Ureter (tissue), 1 donor: ENCODE measurements at places on chromosomes 1 and 21. TPM values are rescaled to one million over a fixed set of nuclear protein-coding genes. Genes with fewer than 3 reads are reported as not detected.

The SPRR1A gene
- total RNA-seq = 13.8 TPM

DNA sequence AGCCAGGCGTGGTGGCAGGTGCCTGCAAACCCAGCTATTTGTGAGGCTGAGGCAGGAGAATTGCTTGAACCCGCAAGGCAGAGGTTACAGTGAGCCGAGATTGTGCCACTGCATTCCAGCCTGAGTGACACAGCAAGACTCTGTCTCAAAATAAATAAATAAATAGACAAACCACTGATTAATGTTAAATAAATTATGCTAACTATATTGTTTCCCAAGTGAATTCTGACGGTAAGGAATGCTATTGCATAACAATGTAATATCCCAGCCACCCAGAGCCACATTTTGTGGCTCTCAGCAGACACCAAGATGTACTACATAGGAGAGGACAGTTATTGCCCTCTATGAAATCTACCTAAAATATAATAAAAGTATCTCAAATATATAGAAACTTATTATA, 55.4 kb downstream of the LPGAT1 start:
- no peak for DNase-seq

GRCh38 chr1:82329226-82329625, 528.5 kb downstream of the ADGRL2 start:
- no peak for DNase-seq

GRCh38 chr1:212413902-212414327, 771 bp downstream of the PACC1 start:
- no peak for DNase-seq
